ENCODE measurements at places on chromosomes 7 and 10. TPM values are rescaled to one million over a fixed set of nuclear protein-coding genes. Genes with fewer than 3 reads are reported as not detected.

Gene MGMT
- 18.2 TPM for total RNA-seq

Gene CACNA2D1
- 9.3 TPM for total RNA-seq

Gene WNT16
- total RNA-seq = not detected

Gene ENO4
- not detected for total RNA-seq

Gene PAXIP1
- total RNA-seq = 11.2 TPM

Gene SPDYE1
- not detected for total RNA-seq

Gene TMEM248
- 108 TPM for total RNA-seq

Gene INHBA
- 0.15 TPM for total RNA-seq

Gene LRGUK
- total RNA-seq = 0.37 TPM

Gene EVX1
- 0.32 TPM for total RNA-seq

Gene IQUB
- total RNA-seq = 0.16 TPM

Gene GLI3
- 1.8 TPM for total RNA-seq

Gene SDK1
- total RNA-seq = 2.6 TPM

Gene LIPN
- total RNA-seq = not detected

Gene GOLGA7B
- total RNA-seq = 0.22 TPM

Gene FGFBP3
- 2.8 TPM for total RNA-seq

Gene NEUROD6
- not detected for total RNA-seq

Gene ZNF503
- total RNA-seq = 8.0 TPM

Gene CPXM2
- 5.8 TPM for total RNA-seq

Gene CAV2
- total RNA-seq = 4.2 TPM

Gene DRGX
- not detected for total RNA-seq

Gene AGAP6
- 4.9 TPM for total RNA-seq

Gene KBTBD2
- 33.0 TPM for total RNA-seq

Gene ACBD7
- total RNA-seq = 0.98 TPM

Gene ITGB8
- 8.1 TPM for total RNA-seq

Gene MMRN2
- total RNA-seq = 3.4 TPM

Gene OPN1SW
- total RNA-seq = not detected

Gene TCF7L2
- 98.9 TPM for total RNA-seq

Gene CFAP58
- not detected for total RNA-seq

Gene GALNT17
- 1.3 TPM for total RNA-seq

Gene CTAGE8
- 2.5 TPM for total RNA-seq

Gene MCM7
- total RNA-seq = 68.1 TPM

Gene IDI2
- total RNA-seq = not detected

Gene NKX1-2
- 0.07 TPM for total RNA-seq

Gene PRKAR2B
- total RNA-seq = 11.7 TPM

Gene LRRTM3
- not detected for total RNA-seq

Gene BICC1
- 2.9 TPM for total RNA-seq

Gene COL13A1
- 1.1 TPM for total RNA-seq

Data from colonic mucosa (tissue), 4 donors.